Stimulated activated CD4-positive, alpha-beta T cell treated with anti-CD3 and anti-CD28 coated beads, Interleukin-4, amount 100 ng/mL, for 48 hours (primary cell): ENCODE measurements at places on chromosomes 5 and 9.

DNA sequence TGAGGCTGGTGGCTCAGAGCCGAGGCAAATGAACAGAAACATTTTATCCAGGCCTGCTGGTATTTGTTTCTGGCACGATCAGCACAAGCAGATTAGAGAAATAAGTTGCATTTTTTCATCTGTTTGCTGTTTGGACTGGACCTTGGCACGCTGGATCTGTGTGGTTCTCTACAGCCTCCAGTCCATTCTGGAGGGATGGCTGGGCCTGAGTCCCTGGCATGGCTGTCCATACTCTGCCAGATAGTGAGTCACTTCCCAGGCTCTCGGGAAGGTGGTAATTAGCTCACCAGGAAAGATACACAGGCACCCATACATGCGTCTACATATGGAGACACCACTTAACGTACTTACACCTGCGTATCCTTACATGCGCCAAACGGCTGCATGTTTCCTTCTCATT, 78.6 kb downstream of the SPRY4 start:
- DNase-seq = no peak

GRCh38 chr9:34254141-34254913, 74.7 kb downstream of the KIF24 start:
- DNase-seq = no peak

GRCh38 chr9:124776618-124776953, 347 bp upstream of the OLFML2A start:
- no peak for DNase-seq

GRCh38 chr5:127820910-127821553, 117.8 kb downstream of the CCDC192 start:
- no peak for DNase-seq

- DNase-seq = no peak
Measured at GRCh38 chr9:33446240-33446945, 1.0 kb downstream of the AQP3 start.

- DNase-seq = no peak
Measured at GRCh38 chr5:103235891-103236290, 22.7 kb upstream of the MACIR start.

GRCh38 chr9:72929542-72929941, 23.3 kb downstream of the ALDH1A1 start:
- DNase-seq = no peak

GRCh38 chr9:122789256-122790046, 718 bp downstream of the OR5C1 start:
- no peak for DNase-seq

DNA sequence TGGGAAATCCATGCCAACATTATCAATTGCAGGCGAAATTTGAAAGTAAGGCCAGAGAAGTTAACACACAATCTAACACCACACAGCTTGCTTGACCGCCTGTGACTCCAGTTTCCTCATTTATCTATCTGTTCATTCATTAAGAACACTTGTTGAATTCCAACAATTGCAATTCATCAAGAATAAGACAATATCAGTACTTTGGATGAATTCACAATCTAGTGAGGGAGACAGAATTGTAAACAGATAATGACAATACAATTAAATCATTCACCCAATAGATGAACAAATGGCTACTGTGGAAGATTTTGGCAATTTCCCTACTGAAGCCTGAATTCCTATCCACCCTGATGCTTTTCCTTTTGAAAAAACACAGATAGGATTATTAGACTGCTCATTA, 181.6 kb downstream of the TRIM36 start:
- no peak for DNase-seq

- no peak for DNase-seq
Measured at GRCh38 chr9:32339424-32339823, 45.0 kb upstream of the ACO1 start.

DNA sequence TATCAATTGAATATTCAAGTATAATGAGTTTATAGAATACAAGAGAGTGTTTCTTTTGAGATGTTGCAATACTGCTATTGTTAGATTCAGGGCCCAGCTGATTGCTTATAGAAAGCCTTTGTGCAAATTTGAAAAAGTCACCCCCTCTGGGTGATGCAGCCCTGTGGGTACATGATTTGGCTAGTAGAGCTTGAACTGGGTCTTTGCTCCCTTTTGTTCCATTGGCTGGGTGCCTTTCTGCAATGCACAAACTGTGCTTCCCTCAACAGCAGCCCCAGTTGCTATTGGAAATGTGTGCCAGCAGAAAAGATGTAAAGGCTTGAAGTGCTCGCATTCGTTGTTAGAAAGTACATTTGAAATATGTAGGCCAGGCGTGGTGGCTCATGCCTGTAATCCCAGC, 61.8 kb upstream of the CEMIP2 start:
- no peak for DNase-seq

GRCh38 chr5:142324136-142324870, 518 bp downstream of the SPRY4 start:
- no peak for DNase-seq

GRCh38 chr9:86175743-86176456, 76.5 kb upstream of the GOLM1 start:
- no peak for DNase-seq

- no peak for DNase-seq
Measured at GRCh38 chr5:58759745-58760144, 176.9 kb downstream of the RAB3C start.

GRCh38 chr9:89473762-89474469, 24.0 kb downstream of the SEMA4D start:
- DNase-seq = no peak
